A549 treated with AZD2906 at 1 μM for 4 hours (cell line): ENCODE measurements at places on chromosomes 16 and 17. TPM values are rescaled to one million over a fixed set of nuclear protein-coding genes. Genes with fewer than 3 reads are reported as not detected.

The RTN4RL1 gene
- total RNA-seq: 13.8 to 19.9 TPM (median 16.7 TPM) in 5 replicates

The SOX9 gene
- total RNA-seq: 8.9 to 10.8 TPM (median 9.9 TPM) in 5 replicates

The KCTD13 gene
- total RNA-seq: 10.2 to 16.4 TPM (median 14.5 TPM) in 5 replicates

The C16orf89 gene
- total RNA-seq: 0.18 TPM in 1 of 5 replicates, not detected in the others

The GPR142 gene
- not detected in 5 replicates for total RNA-seq

The GLIS2 gene
- total RNA-seq: 18.7 to 26.8 TPM (median 25.8 TPM) in 5 replicates
